ENCODE measurements at places on chromosomes 6 and 20.

- H3K4me3 ChIP-seq = no peak overlapping the region
- no peaks in the 10 kb centered on the region for H3K36me3 ChIP-seq
- H3K27ac ChIP-seq = no peak overlapping the region
These were observed 677.8 kb upstream of the POU3F2 start for GRCh38 chr6:98156580-98156979.

GRCh38 chr6:154383273-154383672 is 26.7 kb upstream of the IPCEF1 start:
- DNase-seq = no peak
- H3K27me3 ChIP-seq = no peaks in the 10 kb centered on the region
- no peaks in the 10 kb centered on the region for H3K4me1 ChIP-seq
- H3K4me3 ChIP-seq = no peak overlapping the region
- H3K27ac ChIP-seq = no peak overlapping the region

- H3K27ac ChIP-seq = no peak overlapping the region
- no peaks in the 10 kb centered on the region for H3K36me3 ChIP-seq
- peaks cover 70% of the 10 kb centered on the region for H3K4me1 ChIP-seq
- DNase-seq = no peak
- H3K4me3 ChIP-seq = no peak overlapping the region
These were observed 12.8 kb upstream of the ARMC12 start for GRCh38 chr6:35724059-35724458.

DNA sequence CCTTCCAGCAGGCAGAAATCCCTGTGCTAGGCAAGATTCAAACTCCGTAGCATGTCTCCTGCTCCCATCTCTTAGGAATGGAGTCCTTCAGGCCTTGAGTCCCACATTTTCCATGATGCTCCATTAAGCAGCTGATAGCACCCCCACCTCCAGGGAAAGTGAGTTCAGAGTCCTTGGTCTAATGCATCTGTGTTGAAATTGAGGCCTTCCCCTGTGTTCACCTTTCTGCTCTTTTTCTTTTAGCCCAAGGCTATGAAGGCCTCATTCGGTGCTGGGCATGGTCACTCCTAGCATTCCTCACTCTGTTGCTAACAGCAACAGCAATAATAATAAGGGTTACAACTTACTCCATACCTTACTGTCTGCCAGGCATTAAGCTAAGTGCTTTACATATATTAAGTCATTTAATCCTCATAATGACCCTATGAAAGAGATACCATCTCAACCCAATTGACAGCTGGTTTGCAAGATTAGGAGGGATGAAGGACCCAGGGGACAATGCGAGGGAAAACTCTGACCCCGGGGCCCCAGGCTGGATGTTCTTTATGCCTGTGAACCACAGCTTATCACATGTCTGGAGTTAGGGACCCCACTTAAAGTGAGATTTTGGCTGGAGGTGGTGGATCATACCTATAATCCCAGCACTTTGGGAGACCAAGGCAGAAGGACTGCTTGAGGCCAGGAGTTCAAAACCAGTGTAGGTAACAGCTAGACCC is 17.5 kb upstream of the PANK2 start:
- no peaks in the 10 kb centered on the region for H3K27me3 ChIP-seq
- H3K4me1 ChIP-seq = no peaks in the 10 kb centered on the region
- DNase-seq = no peak
- H3K36me3 ChIP-seq = no peaks in the 10 kb centered on the region
- H3K4me3 ChIP-seq = no peak overlapping the region

GRCh38 chr20:33751775-33752174 is 20.0 kb downstream of the ZNF341 start:
- no peaks in the 10 kb centered on the region for H3K4me1 ChIP-seq
- no peak overlapping the region for H3K27ac ChIP-seq
- H3K27me3 ChIP-seq = no peaks in the 10 kb centered on the region
- DNase-seq = no peak
- no peaks in the 10 kb centered on the region for H3K36me3 ChIP-seq

- H3K27ac ChIP-seq = no peak overlapping the region
- H3K27me3 ChIP-seq = peaks cover 4% of the 10 kb centered on the region
- no peaks in the 10 kb centered on the region for H3K36me3 ChIP-seq
- H3K4me1 ChIP-seq = no peaks in the 10 kb centered on the region
- H3K4me3 ChIP-seq = no peak overlapping the region
These were observed 7.3 kb upstream of the BPIFA2 start for GRCh38 chr20:33160681-33161080.

DNA sequence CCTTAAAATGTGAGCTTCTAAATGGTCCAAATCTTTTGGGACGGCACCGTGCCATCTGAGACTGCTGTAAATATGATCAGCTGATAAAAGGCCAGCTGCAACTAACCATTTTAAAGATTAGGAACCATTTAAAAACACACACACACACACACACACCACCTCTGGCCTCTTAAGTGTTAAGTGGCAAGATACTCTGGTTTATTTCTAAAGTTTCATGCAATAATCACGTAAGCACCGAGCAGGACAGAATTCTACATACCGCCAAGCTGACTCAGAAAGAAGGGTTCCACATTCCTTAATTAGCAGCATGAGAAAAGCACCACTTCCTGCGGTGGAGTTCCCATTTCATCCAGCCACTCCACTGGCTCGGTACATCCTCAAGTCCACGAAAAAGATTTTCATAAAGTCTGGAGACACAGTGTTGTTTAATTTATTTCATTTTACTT is 17.8 kb upstream of the ZNF217 start:
- H3K4me3 ChIP-seq = no peak overlapping the region
- H3K4me1 ChIP-seq = peaks cover 25% of the 10 kb centered on the region
- DNase-seq = no peak
- peak overlapping the region; percentile 41 for H3K27ac ChIP-seq

- H3K4me3 ChIP-seq = no peak overlapping the region
- H3K27ac ChIP-seq = no peak overlapping the region
- no peaks in the 10 kb centered on the region for H3K4me1 ChIP-seq
- no peaks in the 10 kb centered on the region for H3K27me3 ChIP-seq
These were observed 36.5 kb downstream of the ENPP1 start for GRCh38 chr6:131844243-131844841.

DNA sequence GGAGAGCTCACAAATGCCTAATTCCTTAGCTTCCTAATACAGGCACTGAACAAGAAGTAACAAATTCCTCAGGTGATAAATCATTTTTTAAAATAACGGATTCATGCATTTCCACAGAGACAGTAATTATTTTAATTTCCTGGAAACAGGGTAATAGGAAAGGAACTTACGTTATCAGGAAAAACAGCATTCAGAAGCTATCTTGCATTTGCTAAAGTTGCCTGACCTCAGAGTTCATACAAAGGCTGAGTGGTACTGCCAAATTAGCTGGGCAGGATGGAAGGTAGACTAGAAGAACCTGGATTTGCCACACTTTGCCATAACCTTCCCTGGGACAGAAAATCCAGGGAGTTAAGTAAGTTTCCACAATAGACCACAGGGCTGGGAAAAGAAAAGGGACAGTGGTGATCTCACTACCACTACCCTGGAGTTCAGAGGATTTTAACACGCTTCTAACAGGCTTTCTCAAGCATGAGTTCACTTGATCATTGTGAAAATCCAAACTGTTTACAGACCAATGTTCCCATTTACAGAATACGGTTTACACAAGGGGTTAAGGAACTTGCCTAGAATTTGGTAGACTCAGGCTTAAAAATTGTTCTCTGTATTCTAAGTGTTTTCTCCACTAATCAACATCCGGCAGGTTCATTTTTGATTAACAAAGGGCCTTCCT is 57.0 kb downstream of the KIF13A start:
- DNase-seq = no peak
- H3K36me3 ChIP-seq = no peaks in the 10 kb centered on the region
- peak overlapping the region; percentile 45 for H3K27ac ChIP-seq
- H3K4me3 ChIP-seq = no peak overlapping the region
